A375 (cell line): ENCODE measurements at places on chromosomes 1 and 21. TPM values are rescaled to one million over a fixed set of nuclear protein-coding genes. Genes with fewer than 3 reads are reported as not detected.

LMX1A gene
- not detected in 2 replicates for total RNA-seq

FAM131C gene
- 0.79 and 1.5 TPM in 2 replicates for total RNA-seq

ATP1A2 gene
- total RNA-seq, result not detected in 2 replicates

MYBPH gene
- not detected in 2 replicates for total RNA-seq

PRDM16 gene
- total RNA-seq, result not detected in 2 replicates

NTMT2 gene
- not detected in 2 replicates for total RNA-seq

SPRR2E gene
- not detected in 2 replicates for total RNA-seq

LCE2B gene
- total RNA-seq, result not detected in 2 replicates

LCA5L gene
- 0.90 and 1.3 TPM in 2 replicates for total RNA-seq

KRTAP11-1 gene
- not detected in 2 replicates for total RNA-seq

AHCTF1 gene
- total RNA-seq, result 56.9 and 63.4 TPM in 2 replicates

ADORA1 gene
- total RNA-seq, result 5.5 and 7.1 TPM in 2 replicates

KIF26B gene
- 0.13 and 0.45 TPM in 2 replicates for total RNA-seq

GPATCH2 gene
- 21.1 and 24.6 TPM in 2 replicates for total RNA-seq

CELA2A gene
- not detected in 2 replicates for total RNA-seq

C4BPA gene
- not detected in 2 replicates for total RNA-seq
